Esophagus mucosa (tissue), 1 donor: ENCODE measurements at places on chromosomes 3 and 15. TPM values are rescaled to one million over a fixed set of nuclear protein-coding genes. Genes with fewer than 3 reads are reported as not detected.

Gene OXSR1
- total RNA-seq, result 39.6 TPM

Gene STRIT1
- not detected for total RNA-seq

Gene WWTR1
- total RNA-seq, result 30.7 TPM

Gene DUOXA2
- 10.4 TPM for total RNA-seq

Gene SKIL
- total RNA-seq, result 35.0 TPM

Gene C3orf33
- total RNA-seq, result 0.84 TPM

Gene PXK
- total RNA-seq, result 14.2 TPM

Gene ALS2CL
- 55.7 TPM for total RNA-seq

Gene TM4SF1
- total RNA-seq, result 125 TPM
